ENCODE measurements at places on chromosomes 6 and 20.
A peak's percentile ranks its signal among the peaks of the same experiment; 100 is the strongest.

- DNase-seq: no peak
Observed at GRCh38 chr20:18533978-18534644, 26.4 kb downstream of the SEC23B start.

GRCh38 chr20:24587384-24588046, 118.1 kb downstream of the SYNDIG1 start:
- DNase-seq: no peak

GRCh38 chr20:50311308-50312001, 120.8 kb downstream of the CEBPB start:
- DNase-seq: no peak

DNA sequence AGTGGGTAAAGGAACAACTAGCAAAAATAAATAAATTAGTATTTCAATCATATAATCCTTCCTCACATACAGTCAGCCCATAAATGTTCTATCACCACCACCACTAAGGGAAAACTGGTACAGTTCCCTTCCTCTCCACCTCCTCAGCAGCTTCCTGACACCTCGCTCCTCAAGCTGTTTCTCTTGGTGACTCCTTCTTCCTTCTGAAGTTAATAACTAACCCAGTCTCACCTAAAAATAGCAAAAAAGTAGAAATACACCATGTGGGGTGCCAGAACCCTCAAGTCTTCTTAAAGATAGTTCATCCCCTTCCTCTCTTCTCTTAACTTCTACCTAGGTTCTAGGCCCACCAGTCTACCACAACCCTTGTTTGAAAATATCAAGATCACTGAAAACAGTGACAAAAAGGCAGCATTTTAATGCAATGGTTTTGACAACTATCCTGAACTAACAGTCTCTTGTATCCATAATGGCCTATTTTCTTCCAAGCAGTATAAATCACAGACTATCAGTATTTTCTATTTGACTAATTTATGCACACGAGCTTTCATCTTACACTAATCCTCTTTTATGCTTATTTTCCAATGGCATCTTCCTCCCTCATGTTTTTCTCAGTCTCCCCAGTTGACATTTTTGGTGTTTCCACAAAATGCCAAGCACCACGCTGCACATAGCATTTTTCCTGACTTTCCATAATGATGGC, 85.5 kb downstream of the KHDC1L start:
- DNase-seq: no peak

DNA sequence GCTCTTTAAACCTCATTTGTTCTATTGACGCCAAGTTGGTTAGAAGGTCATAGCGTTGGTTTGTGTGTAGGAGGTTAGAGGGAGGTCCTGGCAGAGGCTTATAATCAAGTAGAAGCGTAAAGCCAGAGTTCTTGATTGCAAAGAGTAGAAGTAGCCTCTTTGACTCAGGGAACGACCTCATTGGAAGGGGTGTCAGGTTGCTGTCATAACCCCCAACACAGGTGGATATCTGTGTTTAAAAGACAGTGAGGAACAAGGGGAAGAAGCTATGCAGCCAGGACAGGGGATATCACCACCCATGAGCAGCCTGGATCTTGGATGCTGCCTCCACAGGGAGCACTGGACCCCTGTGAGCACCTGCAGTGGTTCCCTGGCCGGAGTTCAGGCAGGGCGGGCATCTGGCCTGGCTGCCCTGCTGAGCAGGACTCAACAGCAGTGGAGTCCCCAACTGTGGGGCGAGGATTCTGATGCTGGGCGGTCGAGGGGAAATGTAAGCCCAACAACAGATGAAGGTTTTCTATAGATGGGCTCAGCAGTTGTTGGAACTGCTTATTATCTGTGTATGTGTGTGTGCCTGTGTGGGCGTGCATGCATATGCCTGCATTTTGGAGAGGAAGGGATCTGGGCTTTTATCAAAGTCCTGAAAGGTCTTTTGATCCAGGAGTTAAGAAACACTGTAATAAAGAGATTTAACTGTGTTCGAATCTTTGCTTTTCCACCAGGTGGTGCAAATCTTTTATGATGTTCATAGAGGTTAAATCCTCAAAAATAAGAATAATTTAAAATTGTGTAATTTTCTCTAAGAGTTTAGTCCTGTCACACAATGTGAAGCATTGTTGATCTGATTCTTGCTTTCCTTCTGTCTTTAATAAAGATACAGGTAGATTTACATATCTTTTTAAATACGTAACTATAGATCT, 27.7 kb downstream of the HIVEP1 start:
- DNase-seq: no peak

DNA sequence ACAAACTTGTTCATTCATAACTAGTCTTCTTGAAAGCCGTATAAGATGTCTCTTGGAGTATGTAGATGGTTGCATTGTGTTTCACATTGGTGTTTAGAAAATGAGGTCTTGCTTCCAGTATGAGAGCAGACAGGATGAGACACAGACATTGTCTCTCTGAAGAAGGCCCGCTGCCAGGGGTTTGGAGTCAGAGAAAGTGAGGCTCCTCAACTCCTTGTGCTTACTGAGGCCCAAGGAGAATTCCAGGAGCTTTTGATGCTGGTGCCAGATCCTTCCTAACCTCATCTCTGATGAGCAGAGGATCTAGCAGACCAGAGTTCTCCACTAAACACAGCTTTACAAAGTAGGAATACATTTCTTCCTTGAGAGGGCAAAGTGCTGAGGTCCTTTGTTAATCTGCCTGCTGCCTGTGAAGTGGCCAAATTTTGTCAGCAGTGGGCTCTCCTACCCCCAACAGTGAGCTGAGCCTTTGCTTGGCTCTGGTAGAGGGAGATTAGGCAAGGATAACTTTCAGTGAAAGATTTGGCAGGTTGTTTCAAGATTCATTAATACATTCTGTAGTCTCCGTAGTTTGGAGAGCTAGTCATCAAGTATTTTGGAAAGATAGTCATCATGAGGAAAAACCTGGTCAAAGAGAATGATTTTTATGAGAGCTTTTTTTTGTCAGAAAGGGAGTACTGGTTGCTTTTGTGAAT, 9.7 kb downstream of the MAPRE1 start:
- DNase-seq: no peak

DNA sequence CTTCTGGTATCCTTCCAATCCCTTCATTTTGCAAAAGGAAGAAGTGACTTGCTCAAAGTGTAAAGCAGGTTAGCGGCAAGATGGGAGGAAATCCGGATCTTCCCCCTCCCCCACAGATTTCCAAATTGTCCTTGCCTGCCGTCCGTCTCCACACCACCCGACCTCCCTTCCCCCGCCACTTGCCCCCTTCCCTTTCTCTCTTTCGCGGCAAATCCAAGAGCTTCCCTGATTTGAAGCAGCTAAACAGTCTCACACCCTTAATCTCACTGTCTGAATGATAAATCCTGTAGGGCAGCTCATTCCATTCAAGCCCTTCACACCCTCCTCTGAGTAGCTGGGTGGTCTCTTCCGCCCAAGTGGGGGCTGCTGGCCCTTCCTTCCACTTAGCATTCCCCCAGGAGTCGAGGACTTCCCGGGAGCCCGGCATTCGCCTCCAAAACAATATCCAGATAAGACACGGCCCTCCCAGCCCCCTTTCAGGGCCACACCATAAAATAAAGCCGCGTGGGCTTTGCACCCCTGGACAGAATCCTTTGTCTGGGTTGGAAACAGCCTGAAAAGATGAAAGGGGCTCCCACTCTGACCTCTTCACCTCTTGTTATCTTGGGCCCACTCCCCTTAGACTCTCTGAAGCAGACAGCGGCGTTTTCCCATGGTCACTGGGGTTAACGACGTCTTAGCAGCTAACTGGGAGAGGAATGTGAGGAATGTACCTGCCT, 44.0 kb upstream of the PIM1 start:
- DNase-seq: no peak

DNA sequence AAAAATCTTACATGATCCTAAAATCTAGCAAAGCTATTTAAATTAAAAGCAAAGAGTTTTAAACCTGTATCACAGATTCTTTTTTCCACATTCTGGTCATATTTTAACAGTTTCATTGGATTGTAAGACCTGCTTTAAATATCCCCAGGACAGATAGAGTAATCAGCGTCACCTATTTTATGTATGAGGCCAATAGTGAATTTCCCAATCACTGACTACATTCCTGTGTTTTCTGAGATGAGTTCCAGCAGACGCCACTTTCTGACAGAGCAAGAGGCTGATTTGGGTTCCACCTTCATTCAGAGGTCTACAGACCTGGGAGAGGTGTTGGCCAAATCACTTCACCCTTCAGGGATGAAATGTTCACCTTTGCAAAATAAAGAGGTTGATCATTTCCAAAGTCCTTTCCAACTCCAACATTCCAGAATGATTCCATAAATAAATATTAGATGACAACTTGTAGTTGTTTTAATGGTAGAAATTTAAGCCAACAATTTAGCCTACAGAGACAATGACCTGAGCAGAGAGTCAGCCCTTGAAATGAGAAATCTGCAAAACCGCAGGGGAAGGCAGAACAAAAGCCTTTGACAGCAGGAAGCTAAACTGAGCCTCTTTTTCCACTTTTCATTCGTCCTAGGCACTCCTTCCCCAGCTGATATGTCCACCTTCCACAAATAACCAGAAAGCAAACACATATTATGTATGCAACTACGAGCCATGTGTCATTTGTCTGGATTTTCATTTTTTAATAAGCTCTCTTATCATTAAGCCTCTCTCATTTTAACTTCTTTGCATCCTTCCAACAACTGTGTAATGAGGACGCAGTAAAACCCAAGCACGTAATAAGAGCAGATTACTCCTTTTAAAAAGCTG, 105.2 kb downstream of the TFAP2A start:
- DNase-seq: no peak

- DNase-seq: no peak
Observed at GRCh38 chr6:151524059-151524458, 30.2 kb downstream of the CCDC170 start.

- DNase-seq: no peak
Observed at GRCh38 chr20:64156136-64156885, 7.9 kb upstream of the MYT1 start.

DNA sequence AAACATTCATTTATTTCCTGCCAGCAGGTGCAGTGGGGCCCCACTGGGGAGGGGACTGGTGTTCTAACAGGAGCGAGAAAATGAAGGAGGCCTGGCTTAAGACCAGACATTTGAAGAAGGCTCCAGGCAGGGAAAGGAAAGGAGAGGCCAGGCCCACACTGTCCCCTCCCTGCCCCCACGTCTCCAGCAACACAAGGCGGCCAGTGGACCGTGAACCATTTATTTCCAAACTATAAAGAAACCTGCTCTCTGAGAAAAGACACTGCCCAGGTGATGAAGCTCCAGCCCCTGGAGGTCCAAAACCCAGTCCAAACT, 41.4 kb upstream of the CDH22 start:
- DNase-seq: no peak

DNA sequence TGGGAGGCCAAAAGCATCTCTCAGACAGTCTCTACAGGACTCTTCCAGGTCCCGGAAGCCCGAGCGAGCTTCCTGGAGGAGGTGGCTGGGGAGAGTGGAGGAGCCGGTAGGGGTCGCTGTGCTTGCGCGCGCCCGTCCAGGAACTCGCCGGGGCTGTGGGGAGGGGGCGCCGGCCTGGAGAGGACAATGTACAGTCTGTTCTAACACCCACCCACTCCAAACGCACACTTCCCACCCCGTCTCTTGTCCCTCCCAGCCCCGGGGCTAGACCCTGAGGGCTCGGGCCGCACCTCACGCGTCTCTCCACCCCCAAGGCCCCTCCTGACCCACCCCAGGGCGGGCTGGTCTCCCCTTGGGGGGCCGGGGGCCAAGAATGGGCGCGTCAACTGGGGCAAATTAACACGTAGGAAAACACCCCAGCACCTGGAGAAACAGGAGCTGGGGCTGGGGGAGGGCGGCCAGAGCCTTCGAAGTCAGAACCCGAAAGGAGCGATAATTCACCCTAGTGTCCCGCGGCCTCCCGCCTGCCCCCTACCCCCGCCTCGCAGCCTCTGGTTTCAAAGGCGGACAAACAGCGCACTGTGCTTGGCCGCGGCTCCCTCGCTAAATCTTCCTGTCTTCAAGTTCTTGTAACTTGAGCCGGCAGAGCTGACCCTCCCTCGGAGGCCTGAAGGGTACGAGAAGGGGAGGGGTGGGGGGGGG, 103.2 kb upstream of the FOXP4 start:
- DNase-seq: no peak

DNA sequence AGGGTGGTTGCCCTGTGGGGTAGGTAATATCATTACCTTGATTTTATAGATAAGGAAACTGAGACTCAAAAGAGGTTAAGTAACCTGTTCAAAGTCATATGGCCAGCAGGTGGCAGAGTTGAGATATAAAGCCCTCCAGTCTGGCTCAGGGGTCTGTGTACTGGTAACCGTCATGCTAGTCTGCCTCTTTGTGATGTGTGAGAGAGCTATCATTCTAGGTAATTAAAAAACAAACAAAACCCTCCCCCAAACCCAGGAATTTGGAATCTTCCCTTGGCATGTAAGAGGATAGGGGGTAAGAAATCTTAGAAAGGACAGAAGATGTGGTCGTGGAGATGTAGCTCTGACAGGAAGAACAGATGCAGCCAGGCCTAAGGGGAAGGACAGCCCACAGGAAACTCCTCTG, 206.0 kb downstream of the CDC5L start:
- no peak for DNase-seq

- no peak for DNase-seq
Observed at GRCh38 chr6:93048381-93048780, 371.0 kb downstream of the EPHA7 start.

- DNase-seq: no peak
Observed at GRCh38 chr6:132017942-132018341, 66.8 kb upstream of the CCN2 start.

GRCh38 chr6:138465007-138465645, 34.2 kb downstream of the NHSL1 start:
- DNase-seq: peak; percentile 2

GRCh38 chr20:33812908-33813462, 1.8 kb downstream of the CHMP4B start:
- DNase-seq: no peak

DNA sequence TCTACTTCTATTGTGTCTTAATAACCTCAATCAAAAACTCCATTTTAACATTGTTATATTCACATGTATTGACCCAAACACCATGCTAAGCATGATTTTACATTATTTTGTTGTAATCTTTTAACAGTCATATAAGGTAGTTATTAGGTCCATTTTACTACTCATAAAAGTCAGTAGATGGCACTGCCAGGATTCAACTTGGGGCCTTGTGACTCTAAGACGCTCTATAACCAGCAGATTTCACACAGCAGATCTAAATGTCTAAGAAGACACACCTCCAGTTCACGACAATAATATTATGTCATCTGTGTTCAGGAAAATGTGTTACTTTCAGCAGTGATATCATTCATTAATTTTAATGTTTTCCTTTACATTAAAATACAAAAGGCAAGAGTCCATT, 88.0 kb downstream of the FRK start:
- DNase-seq: no peak

Data from SIG-M5 (cell line).